ENCODE measurements at places on chromosomes 6 and 20.

DNA sequence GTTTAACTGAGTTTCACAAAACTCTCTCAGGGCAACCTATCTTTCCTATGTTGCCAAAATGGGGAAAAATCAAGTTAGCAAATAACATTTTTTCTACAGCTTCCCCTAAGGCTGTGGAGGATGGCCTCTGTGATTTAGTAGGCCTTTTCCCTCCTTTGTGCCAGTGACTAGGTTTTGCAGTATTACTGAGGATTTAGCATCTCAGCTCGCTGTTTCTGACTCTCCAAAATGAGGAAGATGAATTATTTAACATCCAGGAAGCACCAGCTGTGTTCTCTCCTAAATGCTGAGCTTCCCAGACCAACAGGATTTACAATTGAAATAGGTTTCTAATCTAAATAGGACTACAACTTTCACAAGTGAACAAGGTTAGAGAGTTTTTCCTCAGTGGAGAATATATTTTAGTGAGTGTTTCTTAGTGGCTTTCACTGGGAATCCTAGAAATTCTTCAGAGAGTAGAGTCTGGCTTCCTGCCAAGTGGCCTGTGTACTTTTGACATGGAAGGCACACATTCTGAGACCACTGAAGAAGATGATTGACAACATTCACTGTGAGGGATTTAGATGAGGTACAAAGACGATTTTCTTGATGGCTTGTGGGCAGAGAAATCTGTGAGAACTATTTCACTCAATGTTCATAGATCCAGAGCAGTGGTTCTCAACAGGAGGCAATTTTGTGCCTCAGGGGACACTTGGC lies 62.4 kb downstream of the PTCHD4 start:
- no peak for DNase-seq

DNA sequence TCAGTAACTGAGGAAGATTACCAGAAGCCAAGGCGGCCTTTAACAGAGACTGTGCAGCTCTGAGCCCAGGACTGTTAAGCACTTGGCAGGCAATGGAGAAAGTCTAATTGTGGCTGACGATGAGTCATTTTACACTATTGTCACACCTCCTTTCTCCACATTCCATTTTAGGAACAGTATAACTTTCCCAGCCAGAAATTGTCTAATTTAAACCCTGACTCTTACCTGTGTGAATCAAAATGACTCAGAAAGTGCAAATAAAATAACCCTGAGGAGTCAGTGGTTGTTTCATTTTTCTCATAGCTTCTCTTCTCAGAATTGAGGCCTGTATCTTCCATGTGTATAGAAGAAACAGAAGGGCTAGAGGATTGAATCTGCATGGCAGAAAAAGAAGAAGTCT lies 40.0 kb upstream of the OPN5 start:
- DNase-seq: no peak

GRCh38 chr6:141203902-141204575 lies 928.7 kb upstream of the GJE1 start:
- no peak for DNase-seq

DNA sequence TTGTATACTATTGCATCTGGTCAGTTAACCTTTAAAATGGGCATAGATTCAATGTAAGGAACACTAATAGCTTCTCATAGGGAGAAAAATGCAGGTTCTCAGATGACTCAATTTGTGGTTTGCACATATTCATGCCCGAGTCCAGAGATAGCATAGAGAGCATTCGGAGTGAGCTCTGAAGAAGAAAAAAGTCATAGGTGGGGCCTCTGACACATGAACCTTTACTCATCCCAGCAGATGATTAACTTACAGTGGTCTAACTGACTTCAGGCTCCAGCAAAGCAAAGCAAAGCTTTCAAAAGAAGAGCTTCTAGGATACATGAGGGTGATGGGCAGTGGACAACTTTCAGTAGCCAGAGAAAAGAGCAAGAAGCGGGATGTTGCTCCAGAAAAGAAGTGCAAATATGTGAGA lies 55.3 kb upstream of the BTN3A2 start:
- DNase-seq: no peak

- DNase-seq: no peak
These were observed 23.3 kb downstream of the MAP7 start for GRCh38 chr6:136526937-136527336.

DNA sequence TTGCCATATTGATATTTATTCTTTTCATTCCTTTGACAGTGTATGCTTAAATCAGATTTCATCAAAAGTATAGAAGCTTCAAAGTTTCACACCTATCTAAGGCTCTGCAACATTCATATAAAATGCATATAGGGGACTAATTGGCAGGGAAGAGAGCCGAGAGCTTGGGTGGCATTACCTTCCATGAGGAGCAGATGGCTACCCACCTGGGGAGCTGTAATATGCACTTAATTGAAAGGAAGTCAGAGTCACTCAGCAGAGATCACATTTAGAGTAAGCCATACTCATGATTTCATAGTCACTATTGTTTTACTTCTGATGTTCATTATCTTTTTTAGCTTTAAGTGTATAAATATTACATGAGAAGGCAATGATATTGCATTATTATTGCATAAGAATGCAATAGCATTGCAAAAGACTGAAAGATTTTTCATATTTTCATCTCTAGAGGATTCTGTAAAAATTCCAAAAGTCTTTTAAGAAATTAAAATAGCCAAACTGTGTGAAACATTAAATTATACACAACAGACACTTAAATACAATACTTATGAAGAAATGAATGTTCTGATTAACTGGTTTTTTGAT lies 1305.2 kb downstream of the EPHA7 start:
- no peak for DNase-seq

DNA sequence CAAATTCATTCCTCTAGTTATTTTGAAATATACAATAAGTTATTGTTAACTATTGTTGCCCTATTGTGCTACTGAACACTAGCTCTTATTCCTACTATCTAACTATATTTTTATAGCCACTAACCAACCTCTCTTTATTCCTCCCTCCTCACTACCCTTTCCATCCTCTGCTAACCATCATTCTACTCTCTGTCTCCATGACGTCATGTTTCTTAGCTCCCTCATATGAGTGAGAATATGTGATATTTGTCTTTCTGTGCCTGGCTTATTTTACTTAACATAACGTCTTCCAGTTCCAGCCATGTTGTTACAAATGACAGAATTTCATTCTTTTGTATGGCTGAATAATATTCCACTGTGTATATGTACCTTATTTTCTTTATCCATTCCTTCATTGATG lies 95.3 kb downstream of the ATXN1 start:
- no peak for DNase-seq

- DNase-seq: peak; percentile 89
These were observed 16.4 kb downstream of the BRD2 start for GRCh38 chr6:32984622-32985389.

DNA sequence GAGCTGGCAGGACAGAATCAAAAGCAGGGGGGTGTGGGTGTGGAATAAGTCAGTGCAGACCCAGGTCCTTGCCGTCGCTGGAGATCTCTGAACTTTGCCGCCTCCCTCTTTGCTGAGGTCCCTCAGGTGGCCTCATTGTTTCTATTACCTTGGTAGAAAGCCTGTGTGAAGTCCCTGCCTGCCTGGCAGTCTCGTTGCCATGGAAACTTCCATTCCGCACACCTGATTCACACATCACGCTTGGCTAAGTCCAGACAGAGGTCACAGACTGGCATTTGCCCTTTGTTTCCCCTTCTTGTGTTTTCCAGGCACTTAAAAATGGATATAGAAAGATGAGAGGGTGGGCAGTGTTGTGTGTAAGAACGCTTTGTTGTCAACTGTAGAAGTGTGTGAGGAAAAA lies 260.6 kb downstream of the PRL start:
- DNase-seq: no peak

DNA sequence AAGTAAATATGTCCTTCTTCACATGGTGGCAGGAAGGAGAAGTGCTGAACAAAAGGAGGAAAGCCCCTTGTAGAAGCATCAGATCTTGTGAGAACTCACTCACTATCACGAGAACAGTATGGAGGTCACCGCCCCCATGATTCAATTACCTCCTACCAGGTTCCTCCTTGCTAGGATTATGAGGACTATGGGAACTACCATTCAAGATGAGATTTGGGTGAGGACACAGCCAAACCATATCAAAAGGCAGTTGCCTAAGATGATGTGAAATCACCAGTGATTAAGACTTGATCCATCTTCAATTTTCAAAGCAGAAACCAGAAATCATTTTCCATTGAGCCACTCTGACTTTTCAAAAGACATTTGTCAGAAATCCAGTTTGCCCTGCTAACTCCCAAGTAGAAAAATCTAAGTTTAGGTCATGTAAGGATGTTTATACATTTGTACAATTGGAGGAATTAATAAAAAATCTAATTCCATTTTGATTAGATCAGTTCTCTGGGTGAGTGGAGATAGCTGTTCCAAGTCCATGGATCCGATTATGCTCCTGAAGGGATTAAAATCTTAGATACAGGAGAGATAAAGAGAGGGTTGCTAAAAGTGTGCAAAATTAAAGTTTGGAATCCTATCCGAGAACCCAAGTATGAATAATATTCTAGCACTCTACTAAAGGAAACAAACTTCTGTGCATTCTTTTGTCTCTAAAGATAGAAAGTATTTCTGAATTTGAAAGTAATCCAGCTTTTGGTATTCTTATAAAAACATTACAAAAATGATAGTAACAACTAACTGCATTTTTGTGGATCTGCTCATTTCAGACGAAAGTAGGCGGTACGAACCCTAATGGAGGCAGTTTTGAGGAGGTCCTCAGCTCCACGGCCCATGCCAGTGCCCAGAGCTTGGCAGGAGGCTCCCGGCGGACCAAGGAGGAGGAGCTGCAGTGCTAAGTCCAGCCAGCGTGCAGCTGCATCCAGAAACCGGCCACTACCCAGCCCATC lies 39.5 kb downstream of the HDDC2 start:
- no peak for DNase-seq

DNA sequence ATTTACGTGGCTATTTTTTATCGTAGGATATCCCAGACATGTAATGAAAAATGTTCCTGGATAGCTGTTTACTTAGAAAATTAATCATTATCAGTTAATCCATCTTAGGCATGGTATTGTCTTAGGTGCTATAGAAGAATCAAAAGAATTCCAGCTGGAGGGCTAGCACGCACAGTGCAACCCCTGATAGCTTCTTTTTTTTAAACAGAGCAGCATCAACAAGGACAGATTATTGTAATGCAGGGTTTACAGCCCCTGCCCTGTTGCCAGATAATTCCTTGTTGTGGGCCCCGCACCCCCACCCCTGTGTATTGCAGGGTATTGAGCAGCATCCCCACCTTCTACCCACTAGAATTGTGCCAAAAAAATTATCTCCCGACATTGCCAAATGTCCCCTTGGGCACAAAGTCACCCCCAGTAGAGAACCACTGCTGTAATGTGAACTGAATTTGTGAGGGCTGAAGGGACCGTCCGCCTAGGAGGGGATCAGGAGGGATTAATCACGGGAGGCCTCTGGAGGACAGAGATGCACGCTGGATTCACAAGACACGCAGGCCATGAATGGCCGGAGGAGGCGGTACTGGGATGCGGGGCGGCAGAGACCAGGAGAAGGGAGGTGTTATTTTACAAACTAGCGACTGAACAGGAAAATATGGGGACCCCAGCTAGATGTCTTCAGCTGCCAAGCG lies 174.6 kb downstream of the ZDHHC14 start:
- DNase-seq: no peak

DNA sequence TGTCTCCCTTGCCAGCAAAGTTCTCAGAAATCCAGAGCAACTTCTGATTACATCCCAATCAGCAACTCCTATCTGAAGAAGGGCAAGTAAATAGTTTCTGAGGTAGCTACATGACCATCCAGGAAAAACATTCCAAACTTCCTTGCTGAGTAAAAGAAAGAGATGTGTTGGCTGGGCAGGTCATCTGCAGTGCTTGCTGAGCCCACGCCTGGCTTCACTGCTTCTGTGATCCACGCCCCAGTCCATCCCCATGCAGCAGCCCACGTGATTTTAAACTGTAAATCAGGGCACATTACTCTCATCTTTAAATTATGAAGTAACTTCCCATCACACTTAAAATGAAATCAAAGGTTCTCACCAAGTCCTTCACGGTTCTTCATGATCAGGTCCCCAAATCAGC lies 603.6 kb downstream of the QKI start:
- DNase-seq: no peak

GRCh38 chr6:85068221-85068620 lies 303.8 kb upstream of the TBX18 start:
- no peak for DNase-seq

- peak; percentile 77 for DNase-seq
These were observed 19.0 kb upstream of the PREX1 start for GRCh38 chr20:48846516-48847492.

- DNase-seq: no peak
These were observed 35.0 kb upstream of the TENT5A start for GRCh38 chr6:81787313-81788068.

- no peak for DNase-seq
These were observed 124.7 kb downstream of the TMEM242 start for GRCh38 chr6:157198425-157199279.

GRCh38 chr6:132490024-132490423 lies 22.9 kb downstream of the STX7 start:
- DNase-seq: no peak

GRCh38 chr6:62999796-63000195 lies 211.5 kb upstream of the FKBP1C start:
- DNase-seq: no peak

GRCh38 chr6:133769463-133769862 lies 119.5 kb upstream of the TCF21 start:
- DNase-seq: no peak

DNA sequence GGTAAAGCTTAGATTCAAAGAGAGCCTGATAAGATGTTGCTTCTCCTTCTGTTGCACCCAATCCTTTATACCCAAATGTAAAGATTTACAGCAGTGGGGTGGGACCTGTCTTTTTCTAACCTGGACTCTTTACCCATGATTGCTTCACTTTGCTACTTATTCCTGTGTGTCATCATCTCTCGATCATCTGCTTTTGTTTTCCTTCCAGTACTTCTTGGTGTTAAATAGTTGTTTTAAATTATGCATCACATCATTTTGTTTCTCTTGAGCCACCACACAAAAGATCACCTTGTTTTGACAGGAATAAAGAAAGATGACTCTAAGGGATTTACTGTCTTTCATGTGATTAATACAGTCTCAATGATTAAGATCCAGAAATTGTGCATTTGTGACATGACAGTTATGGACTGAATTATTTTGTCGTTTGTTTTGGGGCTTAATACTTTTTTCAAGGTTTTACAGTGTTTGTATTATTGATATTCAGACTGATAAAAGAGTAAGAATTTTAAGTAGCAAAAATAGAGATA lies 123.1 kb downstream of the CDKAL1 start:
- DNase-seq: no peak

DNA sequence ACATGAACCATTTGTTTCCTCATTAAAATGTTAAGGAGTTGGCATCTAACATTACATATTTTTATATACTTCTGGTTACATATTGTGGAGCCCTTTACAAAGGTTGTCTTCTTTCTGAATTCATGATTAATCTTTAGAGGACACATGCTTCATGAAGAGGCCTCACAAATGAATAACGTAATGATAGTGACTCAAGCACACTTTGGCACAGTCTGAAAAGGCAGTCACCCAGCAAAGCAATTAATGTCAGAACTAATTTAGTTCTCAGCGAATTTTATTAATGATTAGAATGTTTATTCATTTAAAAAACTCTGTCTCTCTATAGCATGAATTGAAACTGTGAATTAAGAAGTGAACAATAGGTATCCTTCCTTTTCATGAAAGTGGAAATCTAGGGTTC lies 854.2 kb downstream of the PHF3 start:
- no peak for DNase-seq

- no peak for DNase-seq
These were observed 15.5 kb downstream of the TXNDC5 start for GRCh38 chr6:7895125-7895423.

- no peak for DNase-seq
These were observed 84.9 kb upstream of the ASF1A start for GRCh38 chr6:118808793-118809638.

GRCh38 chr6:136212608-136213007 lies 37.5 kb downstream of the MTFR2 start:
- no peak for DNase-seq

GRCh38 chr6:137309078-137309762 lies 90.0 kb upstream of the IFNGR1 start:
- DNase-seq: no peak

Measured in hematopoietic multipotent progenitor cell (in vitro differentiated cells).